ENCODE measurements at places on chromosomes 3 and 15.

- peak; percentile 39 for DNase-seq
These were observed 7.1 kb downstream of the CPLX3 start for GRCh38 chr15:74833376-74834107.

DNA sequence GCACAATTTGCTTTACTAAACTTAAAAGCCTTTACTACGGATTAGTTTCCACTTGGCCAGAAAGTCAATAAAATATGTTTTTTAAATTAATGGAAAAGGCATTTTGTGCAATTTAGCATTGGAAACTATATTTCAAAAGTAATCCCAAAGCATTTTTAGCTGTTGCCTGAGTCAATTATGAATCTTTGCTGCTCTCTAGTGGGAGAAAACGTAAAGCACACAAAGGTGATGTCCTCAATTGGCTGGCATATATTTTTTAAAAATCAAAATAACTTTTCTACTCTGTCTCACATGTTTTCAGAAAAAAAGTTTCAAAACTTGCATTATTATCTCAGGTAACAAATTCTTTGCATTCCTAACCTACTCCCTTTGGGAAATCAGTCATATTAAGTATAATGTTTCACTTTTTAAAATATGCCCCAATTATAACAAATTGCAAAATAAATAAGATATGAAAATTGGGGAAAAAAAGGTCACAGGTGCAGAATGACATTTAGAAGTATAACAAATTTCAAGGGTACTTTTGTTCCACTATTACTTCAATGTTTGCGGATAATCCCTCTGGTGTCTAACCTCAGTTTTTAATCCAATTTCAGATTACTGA, 47.2 kb upstream of the TEX55 start:
- no peak for DNase-seq

DNA sequence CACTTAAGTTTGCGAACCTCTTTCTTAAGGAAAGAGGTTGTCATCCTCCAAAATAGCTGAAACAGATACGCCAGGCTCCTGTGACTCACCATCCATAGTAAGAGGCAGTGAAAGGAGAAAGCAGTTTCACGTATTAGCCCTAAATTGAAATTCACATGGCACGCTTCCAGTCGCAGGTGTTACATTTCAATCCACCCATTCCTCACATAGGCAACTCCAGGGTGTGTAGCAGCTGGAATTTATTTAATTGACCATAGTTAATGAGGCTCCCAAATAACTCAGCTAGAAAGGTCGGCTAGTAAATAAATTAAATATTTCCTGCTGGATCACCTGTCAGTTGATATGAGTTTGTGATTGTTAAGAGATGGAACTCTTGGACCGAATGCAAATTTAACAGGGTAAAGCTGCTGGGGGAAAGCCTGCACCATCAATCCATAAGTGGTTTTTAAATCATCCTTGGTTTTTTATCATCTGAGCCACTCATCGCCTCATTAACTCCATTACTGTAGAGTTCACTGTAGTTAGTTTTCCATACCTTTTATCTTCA, 19.6 kb downstream of the NSUN3 start:
- no peak for DNase-seq

GRCh38 chr3:109563149-109563548, 225.8 kb upstream of the DPPA4 start:
- no peak for DNase-seq

- no peak for DNase-seq
These were observed 446.5 kb downstream of the CNTN3 start for GRCh38 chr3:74167926-74168325.

DNA sequence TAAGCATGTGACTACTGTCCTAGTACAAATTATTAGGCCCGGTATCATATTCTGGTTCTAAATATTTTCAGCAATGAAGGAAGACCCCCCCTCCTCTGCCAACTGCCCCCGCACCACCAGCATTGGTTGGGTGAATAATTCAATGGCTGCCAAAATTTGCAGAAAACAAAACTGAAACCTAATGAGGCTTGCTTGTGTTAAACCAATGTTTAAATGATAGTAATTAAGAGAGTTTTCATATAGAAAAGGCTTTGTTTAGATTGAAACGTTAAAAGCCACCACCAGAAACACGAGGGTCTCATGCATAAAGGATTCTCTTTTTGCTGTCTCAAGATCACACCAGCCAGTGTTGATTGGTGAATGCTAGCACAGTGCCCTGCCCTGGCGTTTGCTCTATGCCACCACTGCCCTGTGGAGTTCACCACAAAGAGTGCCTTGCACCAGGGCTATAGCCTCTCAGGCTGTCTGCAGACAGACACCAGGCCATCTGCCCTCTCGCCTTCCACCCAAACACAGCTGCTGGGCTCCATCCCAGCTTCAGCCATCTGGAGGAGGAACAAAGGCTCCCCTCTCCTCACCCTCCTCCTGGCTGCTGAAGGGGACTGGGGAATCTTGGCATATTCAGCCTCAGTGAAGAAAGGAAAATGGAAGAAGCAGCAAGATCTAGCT, 200.3 kb upstream of the PFN2 start:
- DNase-seq = peak; percentile 88

- DNase-seq = no peak
These were observed 248.3 kb downstream of the SLCO3A1 start for GRCh38 chr15:92101708-92102394.

DNA sequence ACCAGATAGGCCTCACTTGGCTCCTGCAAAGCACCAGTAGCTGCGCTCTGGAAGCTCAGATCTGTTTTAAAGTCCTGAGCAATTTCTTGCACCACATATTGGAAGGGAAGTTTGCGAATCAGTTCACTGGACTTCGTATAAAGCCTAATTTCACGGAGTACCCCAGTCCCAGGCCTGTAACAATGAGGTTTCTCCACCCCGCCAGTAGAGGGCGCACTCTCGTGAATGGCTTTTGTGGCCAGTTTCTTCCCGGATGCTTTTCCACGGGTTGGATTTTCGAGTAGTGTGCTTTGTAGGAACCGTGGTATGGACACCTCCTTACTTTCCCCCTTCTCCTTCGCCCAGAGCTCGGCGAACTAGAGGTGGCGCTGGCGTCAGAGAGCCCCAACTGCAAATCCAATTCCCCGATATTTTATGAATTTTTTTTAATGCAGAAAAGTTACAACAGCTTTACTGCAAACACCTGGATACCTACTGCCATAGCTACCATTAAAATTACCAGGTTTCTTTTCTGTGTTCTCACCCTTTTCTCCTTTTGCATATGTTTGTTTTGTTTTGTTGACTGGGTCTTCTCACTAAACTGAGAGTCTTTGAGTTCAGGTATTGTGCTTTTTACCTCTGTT, 13.3 kb downstream of the RARB start:
- no peak for DNase-seq

- no peak for DNase-seq
These were observed 61.2 kb upstream of the TNFAIP8L3 start for GRCh38 chr15:51155891-51156290.

GRCh38 chr3:162122405-162122804, 625.8 kb downstream of the OTOL1 start:
- no peak for DNase-seq

- no peak for DNase-seq
These were observed 904.2 kb downstream of the SI start for GRCh38 chr3:164174059-164174458.

- DNase-seq = no peak
These were observed 8.6 kb upstream of the IL20RB start for GRCh38 chr3:136949146-136949545.

All from dorsolateral prefrontal cortex (tissue), 122 donors.